ENCODE measurements at places on chromosomes 7 and 10. TPM values are rescaled to one million over a fixed set of nuclear protein-coding genes. Genes with fewer than 3 reads are reported as not detected.

The FGL2 gene
- total RNA-seq = 8.8 TPM

The TUBB8 gene
- total RNA-seq = not detected

The DYDC1 gene
- not detected for total RNA-seq

The TECTB gene
- total RNA-seq = not detected

The TMEM178B gene
- total RNA-seq = 0.34 TPM

The RAB19 gene
- not detected for total RNA-seq

The SLC26A3 gene
- not detected for total RNA-seq

The SH2B2 gene
- 25.8 TPM for total RNA-seq

The ANXA8 gene
- total RNA-seq = not detected

- no peak for DNase-seq
Observed at GRCh38 chr10:13658871-13659685, 72.3 kb downstream of the PRPF18 start.

GRCh38 chr7:50146692-50147091, 53.6 kb upstream of the ZPBP start:
- no peak for DNase-seq

DNA sequence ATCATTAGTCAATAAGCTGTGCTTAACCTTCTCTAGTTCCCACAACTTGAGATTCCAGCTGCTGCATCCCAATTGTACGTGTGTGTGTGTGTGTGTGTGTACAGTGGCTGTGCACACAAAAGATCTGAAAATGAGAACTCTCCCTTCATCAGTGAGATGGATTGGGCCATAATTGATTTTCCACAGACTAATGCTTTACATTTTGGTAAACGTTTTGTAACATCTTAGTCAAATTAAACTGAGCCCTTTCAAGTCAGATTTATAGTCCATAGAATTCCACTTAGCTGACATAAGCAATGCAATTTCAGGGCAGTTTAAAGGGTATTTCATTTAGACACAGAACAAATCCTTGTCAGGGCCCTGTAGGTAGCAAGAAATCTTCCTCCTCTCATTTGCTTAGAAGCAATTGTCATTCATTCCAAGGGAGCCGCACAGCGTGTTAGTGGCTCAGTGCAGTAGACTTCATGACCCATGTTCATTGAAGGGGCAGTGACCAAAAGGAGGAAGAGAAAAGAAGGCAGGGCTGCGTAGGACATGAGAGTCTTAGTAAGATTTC, 1123.5 kb upstream of the AUTS2 start:
- DNase-seq = no peak

DNA sequence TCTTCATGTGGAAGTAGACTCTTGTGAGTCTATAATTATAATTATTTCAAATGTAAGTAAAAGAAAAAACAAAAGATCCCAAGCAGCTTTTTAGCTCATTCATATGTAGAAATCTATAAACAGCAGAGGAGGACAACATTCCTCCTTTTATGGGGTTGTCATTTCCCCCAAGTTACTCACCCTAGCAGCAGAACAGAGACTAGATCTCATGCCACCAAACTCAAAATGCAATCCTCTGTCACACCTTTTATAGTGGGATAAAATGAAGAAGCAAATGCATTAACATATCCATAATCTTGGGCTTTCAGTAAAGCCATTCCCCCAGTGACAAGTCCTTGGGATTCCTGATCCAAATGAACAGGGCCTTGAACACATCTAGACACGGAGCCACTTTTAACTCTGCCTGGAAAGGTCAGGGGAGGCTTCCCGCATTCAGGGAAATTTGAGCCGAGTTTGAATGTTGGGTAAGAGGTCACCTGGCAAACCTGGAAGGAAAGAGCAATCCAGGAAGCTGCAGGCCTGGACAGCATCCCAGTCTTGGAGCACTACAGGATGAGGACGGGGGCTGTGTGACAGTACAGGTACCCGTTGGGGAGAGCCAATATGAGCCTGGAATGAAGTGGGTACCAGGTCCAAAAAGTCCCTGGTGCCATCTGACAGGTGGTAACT, 76.4 kb downstream of the DOCK4 start:
- no peak for DNase-seq

DNA sequence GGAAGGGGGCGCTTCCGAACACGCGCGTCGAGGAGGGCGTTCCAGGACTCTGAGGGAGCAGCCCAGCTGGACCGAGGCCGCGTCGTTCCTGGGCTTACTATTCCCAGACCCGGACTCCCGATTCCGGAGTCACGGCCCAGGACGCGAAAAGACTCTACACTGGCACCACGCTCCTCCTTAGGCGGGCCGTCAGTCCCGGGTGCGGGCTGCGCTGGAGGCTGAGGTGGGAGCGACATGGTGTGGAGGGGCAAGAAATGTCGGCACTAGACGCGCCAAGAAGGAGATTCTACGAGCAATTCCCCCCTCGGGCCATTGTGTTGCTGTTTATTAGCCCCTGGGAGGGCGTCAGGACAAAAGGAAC, 584 bp upstream of the RUNDC3B start:
- DNase-seq = no peak

- DNase-seq = no peak
Observed at GRCh38 chr10:14080795-14081194, 249.9 kb downstream of the FRMD4A start.

GRCh38 chr10:119625570-119626280, 25.5 kb upstream of the BAG3 start:
- DNase-seq = no peak

DNA sequence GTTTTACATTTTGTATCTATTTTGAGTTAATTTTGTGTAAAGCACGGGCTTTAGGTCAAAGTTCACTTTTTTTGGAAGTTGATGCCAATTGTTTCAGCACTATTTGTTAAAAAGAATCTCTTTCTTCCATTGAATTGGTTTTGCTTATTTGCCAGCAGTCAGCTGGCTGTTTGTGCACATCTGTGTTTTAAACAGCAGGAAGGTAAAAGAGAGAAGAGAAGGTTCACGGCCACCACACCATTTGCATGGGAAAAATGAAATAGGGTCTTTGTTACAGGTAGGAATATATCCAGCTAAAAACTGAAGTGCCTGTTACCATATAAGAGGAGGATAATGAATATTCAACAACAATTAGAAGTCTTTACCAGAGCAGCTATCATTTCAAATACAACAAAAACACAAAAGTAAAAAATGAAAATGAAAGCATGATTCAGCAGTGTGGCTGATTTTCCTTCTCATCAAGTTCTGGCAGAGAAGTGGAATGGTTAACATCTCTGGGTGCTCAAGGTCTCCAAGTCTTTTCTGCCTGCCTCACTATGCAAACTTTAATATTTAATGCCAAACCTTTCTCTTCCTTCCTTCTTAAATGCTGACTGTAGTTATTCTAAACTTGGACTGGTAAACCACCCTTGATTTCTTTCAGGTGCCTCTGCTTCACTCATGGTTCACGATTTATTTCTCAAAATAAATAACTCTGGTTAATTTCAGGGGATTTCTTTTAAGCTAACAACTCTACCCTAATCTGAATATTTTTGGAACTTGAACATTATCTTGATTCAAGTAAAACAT, 841.5 kb downstream of the GRM8 start:
- peak; percentile 4 for DNase-seq

DNA sequence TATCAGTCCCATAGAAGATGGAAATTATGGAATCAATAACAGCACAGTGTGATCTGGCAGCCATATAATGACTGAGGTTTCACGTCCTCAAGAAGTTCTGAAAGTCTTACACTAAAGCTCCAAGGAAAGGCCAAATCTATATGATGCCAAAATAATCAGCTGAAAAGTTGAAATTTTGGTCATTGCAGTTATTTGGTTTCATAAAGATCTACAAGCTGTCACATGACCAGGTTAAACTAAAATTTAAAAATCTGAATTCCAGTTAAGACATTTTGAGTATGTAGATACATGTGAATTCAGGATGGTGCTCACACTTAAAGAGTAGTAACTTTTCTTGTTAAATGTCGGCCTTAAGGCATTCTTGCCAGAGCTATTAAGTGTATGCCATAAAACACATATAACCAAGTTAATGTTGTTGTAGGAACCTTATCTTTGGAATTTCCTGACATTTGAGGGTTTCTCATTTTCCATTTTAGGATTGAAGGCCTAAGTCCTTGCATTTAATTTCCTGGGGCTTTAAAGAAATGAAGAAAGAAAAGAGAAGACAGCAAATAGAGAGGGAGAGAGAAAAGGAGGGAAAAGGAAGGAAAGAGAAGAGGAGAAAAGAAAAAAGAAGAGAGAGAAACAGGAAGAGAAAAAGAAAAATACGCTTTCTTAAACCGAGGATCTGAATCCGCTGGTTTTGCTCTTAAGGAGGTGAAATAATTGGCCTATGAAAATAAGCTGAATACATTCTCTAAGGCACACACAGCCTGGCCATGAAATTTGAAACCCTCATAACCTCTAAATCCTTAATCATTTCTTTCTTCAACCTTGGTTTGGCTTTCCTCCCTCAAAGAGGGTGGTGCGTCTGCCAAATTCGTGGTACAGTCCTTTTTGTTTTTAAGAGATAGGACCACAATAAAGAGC, 43.8 kb downstream of the DENND2A start:
- DNase-seq = no peak

GRCh38 chr7:155763122-155763521, 49.1 kb downstream of the SHH start:
- DNase-seq = no peak

DNA sequence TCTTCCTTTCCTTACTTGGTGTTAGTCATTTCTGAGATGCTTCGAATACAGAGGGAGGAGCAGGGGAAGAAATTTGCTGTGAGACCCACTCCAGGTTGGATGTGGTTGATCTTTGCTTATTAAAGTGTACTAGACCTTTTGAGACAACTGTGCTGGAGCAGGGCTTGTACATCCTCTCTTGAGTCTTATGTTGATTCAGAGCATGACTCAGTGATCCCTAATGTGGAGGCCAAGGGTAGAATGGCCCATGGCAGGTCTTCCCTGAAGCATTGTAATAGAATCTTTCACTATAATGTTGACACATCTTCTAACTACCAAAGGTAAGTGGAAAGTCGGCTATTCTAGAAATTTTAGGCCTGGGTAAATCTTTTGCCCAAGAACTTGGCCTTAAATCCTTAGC, 17.0 kb upstream of the SFR1 start:
- peak; percentile 54 for DNase-seq

DNA sequence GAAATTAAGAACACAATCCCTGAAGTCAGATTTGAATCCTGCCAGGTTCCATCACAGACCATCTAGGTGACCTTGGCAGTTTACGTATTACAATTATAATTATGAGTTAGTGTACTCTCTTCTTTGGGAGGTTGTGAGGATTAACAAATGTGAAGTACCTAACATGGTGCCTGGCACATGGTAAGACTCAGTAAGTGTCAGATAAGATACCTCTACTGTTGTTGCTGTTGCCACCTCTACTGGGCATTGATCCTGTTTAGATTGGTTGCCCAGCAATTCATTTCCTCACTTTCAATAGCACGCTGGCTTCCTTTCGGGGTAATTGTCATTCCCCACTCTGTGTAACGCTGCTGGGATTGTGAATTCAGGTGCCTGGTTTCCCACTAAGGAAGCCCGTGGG, 31.7 kb upstream of the HGF start:
- no peak for DNase-seq

- DNase-seq = peak; percentile 18
Observed at GRCh38 chr7:78769481-78770101, 683.9 kb downstream of the MAGI2 start.

GRCh38 chr7:35508623-35509400, 186.1 kb downstream of the HERPUD2 start:
- DNase-seq = no peak

- DNase-seq = no peak
Observed at GRCh38 chr7:107777702-107778101, 25.3 kb downstream of the SLC26A3 start.

DNA sequence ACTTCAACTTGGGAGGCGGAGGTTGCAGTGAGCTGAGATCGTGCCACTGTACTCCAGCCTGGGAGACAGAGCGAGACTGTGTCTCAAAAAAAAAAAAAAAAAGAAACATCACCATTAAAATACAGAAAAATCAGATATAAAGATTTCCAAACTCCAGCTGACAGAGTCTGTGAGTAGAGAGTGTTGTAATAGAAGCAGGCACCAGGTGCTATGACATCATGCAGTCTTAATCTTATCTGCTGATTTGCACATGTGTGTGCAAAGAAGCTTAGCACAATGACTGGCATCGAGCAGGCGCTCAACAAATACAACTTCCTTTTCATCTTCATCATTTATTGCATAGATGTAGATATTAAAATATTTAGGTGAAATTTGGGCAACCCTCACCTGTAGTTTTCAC, 92.2 kb downstream of the PRKCQ start:
- DNase-seq = no peak

- no peak for DNase-seq
Observed at GRCh38 chr10:129097776-129098330, 369.2 kb upstream of the MGMT start.

DNA sequence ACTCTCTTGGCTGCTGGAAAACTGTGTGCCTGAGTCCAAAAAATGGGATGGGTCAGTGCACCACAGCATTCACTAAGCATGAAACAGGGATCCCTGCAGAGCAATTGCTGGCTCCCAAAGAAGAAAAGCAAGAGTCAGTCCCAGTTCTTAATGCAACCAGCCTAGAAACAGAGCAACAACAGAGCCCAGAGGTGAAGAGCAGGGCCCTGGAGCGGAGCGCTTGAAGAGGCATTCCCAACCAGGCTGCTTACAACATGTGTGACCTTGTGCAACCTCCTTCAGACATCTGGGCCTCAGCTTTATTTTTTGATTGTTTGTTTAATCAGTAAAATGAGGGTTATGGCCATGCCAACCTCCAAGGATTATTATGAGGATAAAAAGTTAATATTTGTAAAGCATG, 543.7 kb upstream of the COBL start:
- DNase-seq = no peak

DNA sequence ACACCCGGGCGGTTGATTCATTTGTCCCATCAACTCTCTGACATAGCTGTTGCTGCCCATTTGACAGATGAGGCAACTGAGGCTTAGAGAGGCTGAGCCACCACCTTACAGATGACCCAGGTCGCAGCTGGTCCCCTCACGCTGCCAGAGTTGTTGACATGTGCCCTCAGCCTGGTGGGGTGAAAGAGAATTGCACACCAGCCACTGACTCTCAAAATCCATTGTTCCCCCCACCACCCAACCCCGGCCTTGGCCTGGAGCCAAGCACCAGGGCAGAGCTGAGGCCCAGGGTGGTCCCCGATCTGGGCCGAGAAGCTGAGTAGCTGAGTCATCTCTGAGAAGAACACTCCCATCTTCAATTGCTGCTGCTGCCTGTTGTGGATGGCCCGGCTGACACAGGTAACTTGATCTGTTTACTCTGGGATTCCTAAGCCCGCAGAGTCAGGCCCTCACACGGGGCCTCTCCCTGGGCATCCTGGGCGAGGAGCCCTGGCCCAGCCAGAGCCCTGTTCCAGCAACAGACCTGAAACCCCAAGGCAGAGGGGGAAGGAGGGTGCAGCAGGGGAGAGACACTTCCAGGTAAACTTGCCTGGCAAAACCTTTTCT, 27.5 kb downstream of the PVRIG start:
- DNase-seq = peak; percentile 91

Measured in LHCN-M2 (cell line).